Activated CD4-positive, alpha-beta T cell treated with anti-CD3 and anti-CD28 coated beads, Interleukin-2, amount 50 U/mL, for 24 hours (primary cell): ENCODE measurements at places on chromosomes 16 and 17.

- no peak for DNase-seq
Measured at GRCh38 chr16:28098959-28099945, 35.7 kb upstream of the GSG1L start.

- no peak for DNase-seq
Measured at GRCh38 chr16:84836234-84836647, 16.5 kb downstream of the CRISPLD2 start.

GRCh38 chr17:52648995-52649394 is 490.5 kb upstream of the CA10 start:
- no peak for DNase-seq

DNA sequence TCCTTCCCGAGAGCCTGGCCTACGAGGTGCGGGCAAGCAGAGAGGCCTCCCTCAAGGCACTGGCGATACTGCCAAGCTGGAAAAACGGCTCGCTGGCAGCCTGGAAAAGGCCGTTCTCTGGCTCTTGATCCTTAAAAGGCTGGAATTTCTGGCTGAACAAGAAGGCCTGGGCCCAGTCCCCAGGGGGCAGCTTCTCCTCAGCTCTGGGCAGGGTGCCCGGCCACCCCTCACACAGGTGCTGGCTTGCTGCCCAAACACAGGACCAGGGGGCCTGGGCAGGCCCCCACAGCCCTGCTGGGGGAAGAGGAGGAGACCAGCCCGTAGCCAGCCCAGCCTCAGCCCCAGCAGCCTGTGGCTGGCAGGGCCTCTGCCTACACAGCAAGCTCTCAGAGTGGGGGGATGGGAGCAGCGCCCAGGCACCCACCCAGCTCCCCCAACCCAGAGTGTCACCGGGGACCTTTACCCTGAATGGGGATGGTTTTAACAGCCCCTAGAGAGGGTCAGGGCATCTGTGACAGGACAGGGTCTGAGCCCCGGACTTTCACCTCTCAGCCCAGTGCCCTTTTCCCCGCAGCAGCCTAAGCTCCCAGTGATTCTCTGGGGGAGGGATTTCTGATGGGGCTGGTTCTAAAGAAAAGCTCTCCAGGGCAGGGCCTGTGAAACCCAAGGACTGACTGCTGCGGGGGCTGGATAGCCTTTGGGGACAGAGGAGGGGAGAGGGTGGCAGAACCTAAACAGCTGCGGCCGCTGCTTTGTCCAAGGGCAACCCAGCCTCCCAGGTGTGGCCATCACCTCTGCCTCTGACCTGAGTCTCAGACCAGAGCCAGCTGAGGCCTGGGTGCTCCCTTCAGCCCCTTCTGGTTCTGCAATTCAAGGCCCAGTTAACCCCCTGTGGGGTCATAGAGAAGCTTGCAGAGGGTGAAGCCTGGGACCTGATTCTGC is 38.6 kb upstream of the TOB1 start:
- DNase-seq: no peak

DNA sequence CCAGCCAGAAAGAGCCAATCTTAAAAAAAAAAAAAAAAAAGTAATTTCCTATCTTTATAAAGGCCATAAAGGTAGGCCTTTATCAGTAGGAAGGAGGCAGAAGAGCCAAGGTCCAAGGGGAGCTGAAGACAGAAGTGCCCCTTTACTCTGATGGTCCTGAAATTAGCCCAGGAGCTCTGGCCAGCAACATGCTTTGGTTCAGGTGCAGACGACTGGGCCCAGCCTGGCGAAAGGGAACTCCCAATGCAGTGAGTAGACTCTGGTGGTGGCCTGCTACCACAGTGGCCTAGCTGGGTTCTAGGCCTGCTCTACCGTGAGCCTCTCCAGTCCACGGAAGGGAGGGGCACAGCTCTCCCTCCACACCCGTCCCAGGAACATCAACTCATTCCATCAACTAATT is 23.1 kb upstream of the MEIOB start:
- no peak for DNase-seq

DNA sequence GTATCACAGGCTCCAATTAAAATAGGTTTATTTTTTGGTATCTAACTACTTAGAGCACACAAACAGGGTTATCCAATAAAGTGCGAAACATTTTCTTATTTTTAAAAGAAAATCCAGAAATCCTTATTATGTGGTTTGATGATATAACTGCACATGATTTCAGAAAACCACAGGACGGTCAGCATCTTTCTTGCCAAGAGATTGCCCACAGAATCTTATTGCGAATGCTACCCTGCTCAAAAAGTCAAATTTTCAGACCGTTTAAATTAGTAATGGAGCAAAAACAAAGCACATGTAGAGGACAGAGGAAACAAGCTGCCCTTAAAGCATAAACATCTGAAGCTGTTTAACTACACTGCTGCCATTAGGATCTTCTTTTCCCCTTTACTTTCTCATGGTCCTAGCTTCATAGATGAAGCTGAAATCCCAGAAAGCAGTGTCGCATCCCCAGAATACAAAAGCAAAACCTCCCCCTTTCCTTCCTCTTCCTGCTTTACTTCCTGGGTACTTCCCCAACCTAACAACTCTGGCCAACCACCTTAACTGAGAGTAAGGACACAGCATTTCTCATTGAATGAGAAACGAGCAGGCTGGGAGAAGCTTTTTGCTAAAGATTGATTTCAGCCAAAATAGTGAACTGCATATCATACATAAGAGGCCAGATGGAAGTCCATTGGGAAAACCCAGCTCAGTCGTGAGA is 43.7 kb downstream of the CMTM4 start:
- DNase-seq: no peak

- DNase-seq: no peak
Measured at GRCh38 chr17:50047488-50048126, 8.3 kb upstream of the ITGA3 start.

- no peak for DNase-seq
Measured at GRCh38 chr17:72393553-72393952, 272.7 kb downstream of the SOX9 start.

- no peak for DNase-seq
Measured at GRCh38 chr16:67951485-67951884, 7.6 kb upstream of the LCAT start.

DNA sequence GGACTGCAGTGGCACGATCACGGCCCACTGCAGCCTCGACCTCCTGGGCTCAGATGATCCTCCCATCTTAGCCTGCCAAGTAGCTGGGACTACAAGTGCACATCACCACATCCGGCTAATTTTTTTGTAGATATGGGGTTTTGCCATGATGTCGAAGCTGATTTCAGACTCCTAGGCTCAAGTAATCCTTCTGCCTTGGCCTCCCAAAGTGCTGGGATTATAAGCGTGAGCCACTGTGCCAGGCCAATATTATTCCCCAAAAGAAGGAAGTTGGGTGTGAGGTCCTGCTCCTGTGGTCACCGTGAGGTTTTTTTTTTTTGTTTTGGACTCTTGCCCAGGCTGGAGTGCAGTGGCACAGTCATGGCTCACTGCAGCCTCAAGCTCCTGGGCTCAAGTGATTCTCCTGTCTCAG is 1.5 kb downstream of the AMZ2 start:
- no peak for DNase-seq

DNA sequence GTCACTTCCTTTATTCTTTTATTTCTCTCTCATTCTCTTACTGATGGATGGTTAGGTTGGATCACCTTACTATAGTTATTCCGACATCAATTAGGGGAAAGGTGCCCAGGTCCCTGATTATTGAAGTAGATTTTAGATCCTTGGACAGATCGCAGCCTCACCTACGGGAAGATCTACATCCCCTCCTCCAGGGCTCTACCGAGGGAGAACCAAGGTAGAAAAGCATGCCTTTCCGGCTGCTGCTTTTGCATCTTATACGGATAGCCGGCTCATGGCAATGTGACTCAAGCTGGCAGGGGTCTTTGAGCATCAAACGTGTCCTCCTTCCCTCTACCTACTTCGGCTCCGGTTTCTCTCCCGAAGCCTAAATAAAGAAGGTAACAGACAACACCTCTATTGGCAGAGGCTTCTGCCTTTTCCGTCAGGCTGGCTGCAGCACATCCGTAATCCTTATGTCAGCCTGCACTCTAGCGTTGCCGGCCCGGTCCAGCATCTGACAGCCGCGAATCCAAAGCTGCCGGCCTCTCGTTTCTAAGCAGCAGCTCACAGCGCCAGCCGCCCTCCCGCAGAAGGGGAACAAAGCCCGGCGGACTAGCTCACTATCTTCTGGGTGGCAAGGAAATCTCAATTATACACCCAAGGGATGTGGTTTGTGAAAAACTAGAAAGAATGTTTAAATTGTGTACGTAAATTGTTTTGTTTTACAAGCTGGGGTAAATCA is 46.9 kb downstream of the IRX6 start:
- DNase-seq: no peak

DNA sequence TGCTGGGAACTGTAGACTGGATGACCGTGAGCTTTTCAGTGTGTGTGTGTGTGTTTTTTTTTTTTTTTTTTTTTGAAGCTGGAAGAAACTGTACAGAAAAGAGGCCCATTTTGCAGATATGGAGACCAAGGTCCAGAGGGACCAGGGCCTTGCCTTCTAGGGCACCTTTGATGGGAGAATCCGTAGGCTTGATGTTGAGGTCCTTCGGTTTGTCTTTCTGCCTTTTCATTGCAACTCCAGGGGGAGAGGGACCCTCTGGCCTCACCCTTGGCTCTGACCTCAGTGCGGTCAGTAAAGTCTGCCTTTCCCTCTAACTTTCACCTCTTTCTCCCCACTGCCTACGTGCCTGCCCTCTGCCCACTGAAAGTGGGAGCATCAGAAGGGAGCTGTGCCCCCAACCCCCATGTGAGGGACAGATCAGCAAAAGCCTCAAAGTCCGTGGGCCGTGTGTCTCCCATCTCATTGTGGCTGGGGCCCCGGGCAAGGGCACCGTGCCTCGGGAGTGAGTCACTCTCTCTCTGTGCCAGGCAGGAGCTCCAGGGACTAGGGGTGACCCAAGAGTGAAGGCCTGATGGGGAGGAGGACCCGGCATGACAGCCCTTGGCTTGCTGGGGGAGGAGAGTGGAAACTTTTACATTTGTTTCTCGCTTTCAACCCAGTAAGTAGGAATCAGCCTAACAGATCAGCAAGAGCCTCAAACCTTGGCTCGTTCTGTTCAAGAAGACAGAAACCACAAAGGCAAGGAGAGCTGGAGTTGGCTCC is 123.6 kb downstream of the CMIP start:
- peak; percentile 24 for DNase-seq

DNA sequence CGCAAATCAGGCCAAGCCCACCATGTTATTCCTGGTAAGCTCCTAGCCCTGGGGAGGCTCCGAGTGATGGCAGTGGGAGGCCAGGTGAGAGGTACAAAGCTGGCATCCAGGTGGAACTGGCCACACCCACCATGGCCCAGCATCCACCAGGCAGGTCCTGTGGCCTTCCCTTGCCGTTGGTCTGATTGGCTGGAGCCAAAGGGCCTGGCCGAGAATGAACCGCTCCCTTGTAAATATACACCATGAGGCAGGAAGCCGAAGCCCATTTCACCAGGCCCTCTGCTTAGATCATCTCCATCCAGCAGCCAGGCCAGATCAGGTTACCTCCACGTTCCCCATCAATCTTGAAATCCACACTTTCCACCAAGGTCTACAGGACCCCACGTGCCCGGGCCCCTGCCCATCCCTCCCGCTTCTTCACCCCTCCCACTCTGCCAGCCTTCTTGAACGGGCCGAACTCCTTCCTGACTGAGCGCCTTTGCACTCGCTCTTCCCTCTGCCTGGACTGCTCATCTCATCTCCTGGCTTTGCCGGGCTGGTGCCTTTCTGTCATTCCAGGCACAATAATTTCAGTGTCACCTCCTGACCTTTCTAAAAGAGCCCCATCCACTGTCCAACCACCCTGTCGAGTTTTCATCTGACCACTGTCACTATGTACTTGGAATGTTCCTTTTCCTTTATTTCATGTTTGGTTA is 5.8 kb downstream of the SOCS1 start:
- no peak for DNase-seq

- DNase-seq: no peak
Measured at GRCh38 chr17:47973541-47973940, 2.6 kb downstream of the CDK5RAP3 start.

- DNase-seq: no peak
Measured at GRCh38 chr17:65441053-65441605, 120.3 kb downstream of the AXIN2 start.

DNA sequence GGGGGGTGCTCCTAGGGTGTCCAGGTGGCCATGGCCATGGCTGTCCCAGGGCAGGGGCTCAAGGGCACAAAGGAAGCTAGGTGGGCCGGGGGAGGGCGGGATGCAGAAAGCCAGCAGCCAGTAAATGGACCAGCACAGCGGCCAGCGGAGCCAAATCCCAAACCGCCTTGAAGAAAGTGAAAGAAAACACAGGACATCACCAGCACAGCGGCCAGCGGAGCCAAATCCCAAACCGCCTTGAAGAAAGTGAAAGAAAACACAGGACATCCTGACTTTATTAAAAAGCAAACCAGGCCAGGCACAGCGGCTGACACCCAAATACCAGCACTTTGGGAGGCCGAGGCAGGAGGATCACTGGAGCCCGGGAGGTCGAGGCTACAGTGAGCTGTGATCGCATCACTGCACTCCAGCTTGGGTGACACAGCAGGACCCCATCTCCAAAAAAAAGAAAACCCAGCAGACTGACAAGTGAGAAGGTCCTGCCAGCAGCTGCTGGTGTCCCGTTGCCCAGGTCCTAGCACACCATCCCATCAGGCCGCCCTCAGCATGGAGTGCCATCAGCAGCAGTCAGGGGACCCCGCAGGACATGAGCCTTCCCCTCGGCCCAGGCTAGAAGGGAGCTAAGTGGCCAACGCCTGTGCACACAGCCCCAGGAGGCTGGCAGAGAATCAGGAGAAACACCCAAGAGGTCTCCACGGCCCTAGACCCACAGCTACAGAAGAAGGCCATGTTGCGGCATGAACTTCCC is 17.0 kb downstream of the SLC38A10 start:
- DNase-seq: no peak

DNA sequence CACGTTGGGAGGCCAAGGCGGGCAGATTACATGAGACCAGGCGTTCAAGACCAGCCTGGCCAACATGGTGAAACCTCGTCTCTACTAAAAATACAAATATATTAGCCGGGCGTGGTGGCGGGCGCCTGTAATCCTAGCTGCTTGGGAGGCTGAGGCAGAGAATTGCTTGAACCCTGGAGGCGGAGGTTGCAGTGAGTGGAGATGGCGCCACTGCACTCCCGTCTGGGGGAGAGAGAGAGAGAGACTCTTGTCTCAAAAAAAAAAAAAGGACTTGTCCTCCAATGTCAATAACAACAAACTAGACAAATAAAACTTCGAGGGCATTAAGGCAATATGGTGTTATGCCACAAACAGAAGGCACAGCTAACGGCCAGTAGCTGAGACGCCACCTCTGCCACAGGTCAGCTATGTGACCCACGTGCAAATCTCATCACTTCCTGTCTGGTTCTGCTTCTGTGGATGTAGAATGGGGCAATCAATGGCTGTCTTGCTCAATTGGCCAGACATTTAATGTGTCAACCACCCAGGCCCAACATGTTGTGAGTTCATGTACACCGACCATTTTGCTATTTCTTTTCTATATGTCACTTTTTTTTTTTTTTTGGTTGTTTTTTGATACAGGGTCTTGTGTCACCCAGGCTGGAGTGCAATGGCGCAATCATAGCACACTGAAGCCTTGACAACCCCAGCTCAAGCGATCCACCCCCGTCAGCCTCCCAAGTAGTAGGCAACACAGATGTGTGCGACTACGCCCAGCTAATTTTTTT is 834 bp upstream of the TXNDC11 start:
- DNase-seq: no peak

GRCh38 chr17:83091257-83092141 is 12.1 kb downstream of the METRNL start:
- DNase-seq: no peak

GRCh38 chr16:66996324-66996982 is 8.1 kb downstream of the CES4A start:
- DNase-seq: no peak
